ENCODE measurements at places on chromosomes 12 and 14.

GRCh38 chr12:85468356-85469157, 188.5 kb downstream of the ALX1 start:
- DNase-seq, result no peak

DNA sequence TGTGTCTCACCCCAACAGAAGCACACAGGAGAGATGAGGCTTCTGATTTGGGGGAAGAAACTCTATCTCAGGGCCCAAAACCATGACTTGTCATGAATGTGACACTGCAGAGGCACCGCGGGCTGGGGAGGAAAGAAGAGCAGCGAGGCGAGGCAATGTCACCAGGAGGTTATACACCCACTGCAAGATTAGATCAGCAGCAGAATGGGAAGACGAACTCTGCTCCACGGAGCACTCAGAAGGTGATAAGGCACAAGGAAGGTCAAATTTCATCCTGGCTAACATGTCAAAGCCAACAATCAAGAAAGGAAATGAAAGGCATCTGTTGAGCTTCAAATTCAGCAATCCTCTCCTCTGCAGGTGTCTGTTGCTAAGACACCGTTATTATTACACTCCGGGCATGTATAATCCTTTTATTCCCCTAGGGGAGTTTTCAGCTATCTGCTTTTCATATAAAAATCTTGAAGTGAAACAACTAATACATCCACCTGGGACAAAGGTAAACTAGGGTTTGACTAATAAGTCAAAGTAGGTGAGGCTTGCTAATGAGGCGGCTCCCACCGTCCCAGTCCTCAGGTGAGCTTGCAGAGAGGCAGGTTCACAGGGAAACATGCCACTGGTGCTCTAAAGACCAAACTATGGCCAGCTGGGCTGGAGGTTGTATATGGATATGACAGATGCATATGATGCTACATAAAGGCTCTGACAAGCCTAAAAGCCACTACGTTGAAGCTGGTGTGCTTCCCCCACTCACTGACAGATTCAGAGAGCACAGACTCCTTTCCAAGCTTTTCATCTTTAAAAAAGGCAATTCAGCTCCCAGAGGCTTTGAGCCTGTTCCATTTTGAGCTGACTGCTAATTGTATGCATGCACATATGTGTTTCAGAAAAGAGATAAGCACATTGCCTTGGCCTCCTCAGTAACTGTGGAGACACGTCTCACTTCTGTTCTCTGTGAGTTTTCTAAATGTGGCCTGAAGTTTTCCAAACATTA, 221.2 kb downstream of the NELL2 start:
- DNase-seq, result no peak

GRCh38 chr12:89225808-89226411, 126.4 kb downstream of the DUSP6 start:
- no peak for DNase-seq

DNA sequence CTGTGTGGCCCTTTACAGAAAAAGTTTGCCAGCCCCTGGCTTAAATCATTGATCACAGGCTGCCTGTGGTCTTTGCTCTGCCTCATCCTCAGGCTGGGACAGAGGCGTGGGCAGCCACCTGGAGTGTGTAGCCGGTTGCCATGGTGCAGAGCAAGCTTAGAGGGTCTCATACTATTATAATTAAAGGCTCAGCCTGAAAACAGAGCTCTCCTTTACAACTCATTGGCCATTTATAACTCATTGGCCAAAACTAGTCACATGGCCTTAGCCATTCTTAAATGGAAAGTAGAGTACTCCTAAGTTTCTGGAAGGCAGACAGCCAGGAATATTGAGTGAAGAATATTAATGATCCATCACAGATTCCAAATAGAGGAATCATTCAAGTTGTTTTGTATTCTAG, 3.0 kb downstream of the HSP90B1 start:
- no peak for DNase-seq

GRCh38 chr12:52056801-52057637, 5.8 kb downstream of the NR4A1 start:
- no peak for DNase-seq

GRCh38 chr12:67698672-67699581, 50.4 kb downstream of the DYRK2 start:
- peak; percentile 29 for DNase-seq

GRCh38 chr14:44700184-44700583, 193.1 kb upstream of the FSCB start:
- no peak for DNase-seq

DNA sequence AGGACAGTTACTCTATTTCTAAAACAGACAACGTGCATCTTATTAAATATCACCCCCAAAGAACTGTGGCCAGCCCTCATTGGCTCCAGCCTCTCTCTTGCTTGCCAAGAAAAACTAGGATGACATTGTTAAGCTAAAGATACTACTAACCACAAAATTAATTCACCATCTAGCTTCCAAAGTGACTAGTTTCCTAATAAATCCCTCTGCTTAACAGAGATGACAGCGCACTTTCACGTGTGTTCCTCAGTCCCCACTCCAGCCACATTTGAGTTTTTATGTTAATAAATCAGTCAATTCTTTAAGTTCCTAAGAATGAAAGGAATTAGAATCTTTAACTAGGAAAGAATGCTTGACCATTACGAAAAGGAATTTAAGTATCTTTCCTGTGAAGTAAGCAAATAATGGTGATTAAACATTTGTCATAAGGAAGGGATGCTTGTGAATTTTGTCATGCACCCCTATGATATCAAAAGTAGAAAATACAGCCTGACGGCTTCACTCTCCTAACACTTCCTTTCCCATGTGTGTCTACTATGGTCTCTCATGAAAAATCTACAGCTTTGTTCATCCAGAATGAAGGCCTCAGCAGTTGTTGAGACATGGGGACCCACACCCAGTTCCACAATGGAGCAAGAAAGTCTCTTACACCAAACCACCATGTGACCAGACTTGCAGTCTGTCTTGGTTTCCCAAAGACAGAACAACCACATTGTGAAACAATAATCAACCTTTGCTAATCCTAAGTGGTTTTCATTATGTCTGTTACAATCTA, 8.1 kb downstream of the CORO1C start:
- DNase-seq, result peak; percentile 43

DNA sequence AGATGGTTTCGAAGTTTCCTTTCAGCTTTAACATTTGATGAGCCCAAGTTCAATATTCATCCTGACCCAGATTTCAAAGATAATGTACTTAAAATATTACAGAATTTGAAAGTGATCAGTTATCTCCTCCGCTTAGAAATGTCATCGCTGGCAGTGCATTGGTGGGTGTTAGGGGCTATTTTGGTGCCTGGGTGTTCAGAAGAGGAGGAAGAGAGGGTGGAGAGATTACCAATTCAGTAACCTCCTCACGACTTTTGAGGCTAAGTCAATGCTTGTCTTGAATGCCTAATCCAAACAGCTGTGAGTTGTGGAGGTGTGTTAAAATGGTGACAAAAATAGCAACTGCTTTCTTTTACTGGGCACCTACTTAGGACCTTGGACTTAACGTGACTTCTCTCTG, 13.8 kb upstream of the DGLUCY start:
- DNase-seq, result no peak

DNA sequence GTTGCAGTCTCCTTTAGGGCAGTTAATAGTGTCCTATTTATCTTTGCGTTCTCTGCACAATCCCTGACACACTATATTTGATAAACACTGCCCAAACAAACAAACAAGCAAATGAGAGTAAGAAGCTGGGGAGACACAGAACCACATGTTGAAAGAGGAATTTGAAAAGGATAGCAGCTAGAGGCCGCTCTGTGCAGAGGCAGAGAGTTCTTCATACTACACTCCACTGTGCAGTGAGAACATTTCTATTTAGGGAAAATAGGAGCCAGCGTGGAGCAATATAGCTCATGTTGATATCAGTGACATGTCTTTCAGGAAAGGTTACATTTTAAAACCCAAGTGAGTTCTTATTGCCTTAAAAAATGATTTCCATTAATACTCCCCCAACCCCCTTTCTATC, 140.3 kb upstream of the SEL1L start:
- no peak for DNase-seq

DNA sequence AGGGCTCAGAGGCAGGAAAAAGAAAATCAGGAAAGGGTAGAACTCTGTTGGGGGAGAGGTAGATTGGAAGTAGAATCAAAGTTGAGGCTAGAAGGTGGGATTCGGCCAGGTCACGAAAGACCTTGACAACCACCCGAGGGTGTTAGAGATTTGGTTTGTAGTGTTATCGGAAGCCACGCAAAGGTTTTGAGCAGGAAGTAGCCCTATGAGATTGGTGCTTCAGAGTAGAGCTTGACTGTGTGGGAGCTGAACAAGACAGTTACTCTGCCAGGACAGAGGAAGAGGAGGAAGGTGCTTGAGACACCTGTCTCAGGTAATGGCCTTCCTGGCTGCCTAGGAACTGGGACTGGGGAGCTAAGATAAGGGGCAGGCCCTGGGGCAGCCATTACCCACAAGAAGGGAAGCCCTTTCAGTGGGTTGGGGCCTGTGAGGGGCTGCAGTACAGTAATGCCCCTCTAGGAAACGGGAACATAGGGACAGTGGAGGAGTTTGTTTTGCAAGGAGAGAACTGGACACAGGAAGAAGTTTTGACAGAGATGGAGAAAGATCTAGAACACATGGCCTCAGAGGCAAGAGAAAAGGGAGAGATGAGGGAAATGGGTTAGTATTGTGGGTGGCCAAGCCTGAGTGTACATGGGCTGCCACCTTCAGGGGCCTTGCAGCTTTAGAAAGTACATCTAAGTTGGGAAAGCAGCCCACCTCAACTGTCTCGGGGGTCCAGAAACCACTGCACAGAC, 73.5 kb downstream of the RIN3 start:
- no peak for DNase-seq

- DNase-seq, result no peak
Observed at GRCh38 chr12:6182279-6182898, 17.8 kb upstream of the CD9 start.

DNA sequence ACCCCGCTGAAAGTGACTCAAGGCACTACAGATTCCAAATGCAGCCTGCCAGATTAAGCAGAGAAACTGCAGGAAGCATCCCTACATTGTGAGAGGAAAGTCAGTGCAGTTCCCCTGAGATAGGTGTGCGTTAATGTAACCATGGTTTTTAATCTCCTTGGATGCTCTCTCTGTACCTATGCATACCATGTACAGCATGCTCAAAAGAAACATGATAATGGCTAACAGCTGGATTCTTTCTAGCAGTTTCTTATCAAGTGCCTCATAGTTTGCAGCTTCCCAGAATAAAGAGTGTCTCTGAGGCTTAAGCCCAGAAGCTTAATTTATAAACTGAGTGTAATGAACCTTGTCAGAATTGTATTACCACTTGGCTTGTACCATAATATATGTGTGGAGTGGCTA, 17.1 kb upstream of the MDM1 start:
- DNase-seq, result no peak

DNA sequence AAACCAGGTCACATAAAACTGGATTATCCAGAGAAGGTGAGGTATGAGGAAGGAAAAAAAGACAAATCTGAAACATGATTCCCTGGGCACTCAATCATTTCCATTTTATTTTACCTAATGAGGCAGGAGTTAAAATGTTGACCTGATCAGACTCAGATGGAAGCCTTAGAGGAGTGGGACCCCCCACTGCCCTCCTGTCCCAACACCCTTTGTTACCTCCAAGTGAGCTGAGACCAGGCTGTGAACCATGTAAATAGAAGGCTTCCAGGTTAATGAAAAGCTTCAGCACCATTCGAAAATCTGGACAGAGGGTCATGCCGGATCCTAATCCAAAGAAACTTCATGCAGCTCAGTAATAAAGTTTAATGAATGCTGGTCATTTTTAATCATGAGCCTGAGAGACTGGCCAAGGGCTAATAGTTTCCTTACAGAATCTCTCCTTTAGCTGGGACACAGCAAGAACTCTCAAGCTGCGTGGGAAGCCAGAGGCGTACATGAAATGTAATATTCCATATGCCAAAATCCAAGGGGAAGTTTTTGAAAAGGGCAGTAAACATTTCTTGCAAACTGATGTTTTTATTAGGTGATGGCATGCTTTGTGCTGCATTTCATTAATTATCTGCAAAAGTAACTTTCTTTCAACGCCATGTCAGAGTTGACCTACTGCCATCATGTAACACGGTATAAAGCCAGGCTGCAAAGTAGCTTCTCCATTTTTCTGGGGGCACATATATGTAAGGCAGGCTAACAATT, 183.0 kb downstream of the PAX9 start:
- no peak for DNase-seq

GRCh38 chr14:32090686-32091085, 13.6 kb downstream of the ARHGAP5 start:
- DNase-seq, result no peak

- DNase-seq, result no peak
Observed at GRCh38 chr12:57498132-57498502, 10.2 kb downstream of the MARS1 start.

Measured in CD4-positive, alpha-beta T cell treated with Interleukin-15 for 1 hour (primary cell).